ENCODE measurements at places on chromosomes 6 and 20.

- DNase-seq = no peak
Measured at GRCh38 chr6:17957904-17958620, 29.4 kb downstream of the KIF13A start.

- DNase-seq = no peak
Measured at GRCh38 chr6:36852481-36853147, 13.4 kb upstream of the CPNE5 start.

DNA sequence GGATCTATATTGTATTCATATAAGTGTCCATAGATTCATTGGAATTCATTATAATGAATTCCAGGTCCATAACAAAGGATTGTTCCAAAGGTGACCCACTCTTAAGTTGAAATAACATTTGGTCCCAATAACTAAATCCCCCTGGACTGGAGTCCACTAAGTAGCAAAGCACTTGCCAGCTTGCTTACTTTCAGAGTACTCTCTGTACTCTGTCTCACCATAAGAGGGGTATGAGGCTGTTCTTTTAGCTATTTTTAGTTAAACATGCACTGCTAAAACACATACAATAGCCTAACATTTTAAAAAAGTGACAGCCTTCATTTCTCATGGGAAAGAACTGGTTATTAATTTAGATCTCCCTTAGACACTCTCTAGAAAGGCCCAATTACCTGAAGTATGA is 16.7 kb upstream of the ARHGAP18 start:
- DNase-seq = no peak

- no peak for DNase-seq
Measured at GRCh38 chr20:5033566-5033965, 32.3 kb upstream of the SLC23A2 start.
